ENCODE measurements at places on chromosomes 7 and 10.

- DNase-seq, result no peak
Measured at GRCh38 chr10:102113261-102113955, 6.8 kb downstream of the LDB1 start.

DNA sequence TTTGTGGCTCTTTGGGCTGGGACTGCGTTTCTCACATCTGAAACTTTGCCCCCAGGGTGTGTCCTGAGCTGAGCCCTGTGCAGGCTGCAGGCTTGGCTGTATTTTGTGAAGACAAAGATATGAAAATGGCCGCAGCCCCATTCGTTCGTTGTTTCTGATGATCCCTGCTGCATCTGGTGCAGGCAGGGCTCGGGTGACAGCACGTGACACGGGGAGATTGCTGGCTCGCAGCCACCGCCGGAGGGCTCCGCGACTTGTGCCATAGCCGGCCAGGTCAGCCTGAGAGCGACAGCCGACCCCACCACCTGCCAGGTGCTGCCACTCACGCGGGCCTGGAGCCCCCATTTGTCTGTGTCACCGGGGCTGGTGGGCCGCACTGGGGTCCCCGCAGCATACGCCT is 81.3 kb downstream of the ZRANB1 start:
- no peak for DNase-seq

- no peak for DNase-seq
Measured at GRCh38 chr7:74399006-74399405, 54.7 kb upstream of the GTF2IRD1 start.

DNA sequence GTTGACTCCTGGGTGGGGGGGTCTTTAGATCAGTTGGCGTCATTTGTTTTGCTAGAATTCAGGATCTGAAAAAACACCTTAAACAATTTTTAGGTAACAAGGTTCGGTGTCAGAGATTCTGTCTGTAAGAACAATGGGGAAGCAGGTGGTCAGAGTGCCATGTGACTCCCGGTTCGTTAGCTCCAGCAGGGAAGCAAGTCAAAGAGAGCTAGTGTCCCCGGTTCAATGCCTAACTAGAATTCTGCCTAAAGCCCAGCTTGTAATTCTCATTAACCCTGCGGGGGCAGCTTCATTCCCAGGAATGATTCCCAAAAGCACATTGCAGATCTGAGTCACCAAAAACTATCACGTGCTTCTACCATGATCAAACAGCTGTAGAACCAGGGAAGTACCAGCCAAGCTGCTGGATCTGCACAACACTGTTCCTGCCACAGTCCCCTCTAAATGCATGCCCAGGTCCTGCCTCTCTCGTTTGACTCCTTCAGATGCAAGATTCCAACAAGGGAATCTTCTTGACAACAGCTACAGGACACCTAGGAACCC is 664.3 kb upstream of the CELF2 start:
- DNase-seq, result no peak

- DNase-seq, result no peak
Measured at GRCh38 chr7:136555933-136556332, 312.5 kb upstream of the CHRM2 start.

GRCh38 chr7:64628721-64629120 is 37.2 kb upstream of the ZNF107 start:
- DNase-seq, result no peak

DNA sequence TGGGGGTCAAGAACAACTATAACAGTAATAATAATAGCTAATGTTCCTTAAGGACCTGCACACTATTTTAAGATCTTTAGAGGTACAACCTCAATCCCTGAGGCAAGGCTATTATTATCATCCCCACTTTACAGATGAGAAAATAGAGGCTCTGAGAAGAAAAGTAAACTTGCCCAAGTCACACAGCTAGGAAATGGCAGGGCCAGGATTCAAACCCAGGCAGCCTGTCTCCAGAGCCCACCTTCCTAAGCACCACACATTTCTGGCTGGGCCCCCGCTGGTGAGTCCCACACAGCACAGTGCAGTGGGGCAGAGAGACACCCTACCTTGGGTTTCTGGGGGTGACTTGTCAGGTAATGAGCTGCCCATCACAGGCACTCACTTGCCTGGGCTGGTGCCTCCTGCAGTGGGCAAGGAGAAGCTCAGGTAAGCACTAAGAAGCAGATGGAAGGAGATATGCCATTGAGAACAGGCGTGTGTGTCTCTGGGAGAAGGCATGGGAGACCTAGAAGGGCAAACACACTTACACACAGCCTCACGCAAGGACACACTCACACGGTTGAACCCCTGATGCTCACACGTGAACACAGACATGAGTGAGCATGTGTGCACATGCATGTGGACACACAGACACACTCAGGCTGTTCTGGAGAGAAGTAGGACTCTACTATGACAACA is 104.4 kb upstream of the ZMIZ1 start:
- no peak for DNase-seq

DNA sequence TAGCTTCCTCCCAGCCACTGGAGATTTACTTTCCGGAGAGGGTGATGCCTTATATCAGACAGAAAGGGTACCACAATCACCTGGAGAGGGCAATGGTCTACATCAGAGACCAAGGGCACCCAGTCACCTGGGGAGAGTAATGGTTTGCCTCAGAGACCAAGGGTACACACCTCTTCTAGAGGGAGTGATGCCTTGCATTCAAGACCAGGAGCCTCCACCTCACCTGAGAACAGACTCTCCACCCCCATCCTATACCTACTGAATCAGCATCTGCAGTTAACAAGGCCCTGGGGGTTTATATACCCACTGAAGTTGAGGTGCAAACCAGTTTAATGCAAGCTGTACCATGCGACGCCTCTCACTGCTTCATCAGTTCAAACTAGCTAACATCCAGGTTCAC is 270.2 kb upstream of the IGFBP3 start:
- DNase-seq, result no peak

- no peak for DNase-seq
Measured at GRCh38 chr10:121325490-121326231, 272.6 kb downstream of the FGFR2 start.

GRCh38 chr7:55335151-55335550 is 30.0 kb upstream of the LANCL2 start:
- no peak for DNase-seq

- DNase-seq, result peak; percentile 85
Measured at GRCh38 chr10:35218339-35218955, 91.8 kb downstream of the CREM start.

DNA sequence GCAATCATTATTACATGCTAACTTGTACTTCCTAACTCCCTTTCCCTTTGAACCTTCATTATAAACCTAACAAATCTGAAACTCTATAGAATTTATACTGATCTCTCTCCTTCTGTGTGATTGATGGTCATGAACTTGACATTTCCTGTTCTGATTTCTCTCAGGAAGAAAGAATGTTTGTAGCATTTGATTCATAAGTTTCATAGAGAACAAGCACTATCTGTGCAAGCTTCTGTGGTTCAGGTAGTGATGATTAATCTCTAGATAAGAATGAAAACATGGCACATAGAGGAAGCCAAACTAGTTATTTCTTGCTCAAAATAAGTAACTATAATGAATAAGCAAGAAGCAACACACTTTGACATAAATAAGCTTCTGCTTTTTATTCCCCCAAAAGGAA is 34.2 kb downstream of the TFPI2 start:
- DNase-seq, result no peak

- DNase-seq, result no peak
Measured at GRCh38 chr7:42414941-42415505, 178.0 kb upstream of the GLI3 start.

GRCh38 chr10:126969310-126969709 is 64.1 kb downstream of the DOCK1 start:
- DNase-seq, result no peak

GRCh38 chr10:126734015-126734414 is 63.5 kb upstream of the C10orf90 start:
- DNase-seq, result peak; percentile 45

DNA sequence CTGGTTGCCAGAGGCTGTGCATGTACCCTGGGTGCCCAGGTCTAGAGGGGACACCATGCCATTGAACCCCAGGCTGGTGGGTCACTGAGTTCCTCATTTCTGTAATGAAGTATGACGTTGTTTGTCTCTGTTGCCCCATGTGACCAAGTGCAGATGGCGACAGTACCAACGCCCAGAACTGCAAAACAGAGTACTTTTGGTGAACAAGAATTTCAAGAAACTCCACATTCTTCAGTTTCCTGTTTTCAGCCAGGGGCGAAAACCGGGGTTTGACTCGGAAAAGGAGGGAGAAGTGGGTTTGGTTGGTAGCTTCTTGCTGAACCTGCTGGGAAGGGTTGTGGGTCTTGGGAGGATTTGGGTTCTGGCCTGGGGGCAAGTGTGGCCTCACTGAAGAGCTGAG is 18.2 kb downstream of the CYP17A1 start:
- no peak for DNase-seq

DNA sequence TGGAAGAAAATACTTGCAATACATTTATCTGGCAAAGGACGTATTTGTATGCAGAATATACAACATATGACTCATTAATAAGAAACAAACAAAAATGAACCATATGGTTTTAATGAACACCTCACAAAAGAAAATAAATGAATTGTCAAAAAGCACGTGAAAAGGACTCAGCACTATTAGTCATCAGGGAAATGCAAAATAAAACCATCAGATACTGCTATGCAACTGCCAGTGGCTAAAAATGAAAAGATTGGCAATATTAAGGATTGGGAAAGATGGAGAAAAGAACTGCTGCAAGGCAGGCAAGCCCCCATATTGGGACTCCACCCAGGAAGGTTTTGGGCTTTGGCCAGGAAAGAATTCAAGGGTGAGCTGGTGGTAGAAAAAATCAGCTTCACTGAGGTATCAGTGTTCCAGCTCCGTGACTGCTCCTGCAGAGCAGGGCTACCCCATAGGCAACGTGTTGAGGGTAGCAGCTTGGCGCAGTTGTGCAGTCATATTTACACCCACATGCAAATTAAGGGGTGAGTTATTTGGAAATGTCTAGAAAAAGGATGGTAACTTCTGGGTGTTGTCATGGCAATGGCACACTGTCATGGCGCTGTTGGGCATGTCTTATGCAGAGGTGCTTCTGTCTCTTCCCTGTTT is 72.7 kb downstream of the CUBN start:
- peak; percentile 35 for DNase-seq

DNA sequence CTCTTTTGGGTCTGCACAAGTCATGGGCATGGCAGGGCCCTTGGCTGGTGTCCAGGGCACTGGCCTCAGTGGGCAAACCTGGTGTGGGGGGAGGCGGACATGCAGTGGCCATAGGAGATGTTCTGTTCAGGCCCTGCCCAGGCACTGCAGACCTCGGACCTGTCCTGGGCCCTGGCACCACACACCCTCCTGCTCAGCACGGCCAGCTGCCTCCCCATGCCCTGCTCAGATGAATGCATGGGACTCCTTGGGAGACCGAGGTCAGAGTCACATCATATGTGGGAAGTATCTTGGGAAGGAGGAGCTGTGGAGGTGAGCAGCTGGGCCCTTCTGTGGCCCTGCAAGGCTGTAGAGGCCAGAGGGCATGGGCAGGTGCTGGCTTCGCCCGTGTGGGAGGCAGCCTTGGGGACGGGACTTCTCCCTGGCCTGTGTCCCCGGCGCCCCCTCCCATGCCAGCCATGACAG is 130.8 kb downstream of the VIPR2 start:
- DNase-seq, result no peak

- DNase-seq, result no peak
Measured at GRCh38 chr7:149569025-149569725, 71.6 kb upstream of the ZNF746 start.

- no peak for DNase-seq
Measured at GRCh38 chr7:126702242-126703016, 550.3 kb downstream of the GRM8 start.

DNA sequence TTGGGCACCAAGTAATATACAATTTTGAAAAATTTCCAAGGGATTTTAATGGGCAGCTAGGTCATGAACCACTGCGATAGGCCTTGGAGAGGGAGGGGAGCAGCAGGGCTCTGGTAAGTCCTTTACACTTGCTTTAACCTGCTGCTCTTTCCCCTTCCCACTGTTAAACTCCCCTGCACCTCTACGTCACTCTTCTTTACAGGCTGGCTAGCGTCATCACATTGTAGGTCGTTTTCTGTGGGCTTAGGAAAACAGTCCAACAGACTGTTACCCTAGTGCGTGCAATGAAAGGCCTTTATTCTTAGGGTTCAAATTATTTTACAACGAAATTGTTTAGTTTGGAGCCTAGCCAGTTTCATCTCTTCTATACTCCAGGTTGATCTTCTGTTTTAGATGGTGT is 235.7 kb downstream of the AUTS2 start:
- no peak for DNase-seq

DNA sequence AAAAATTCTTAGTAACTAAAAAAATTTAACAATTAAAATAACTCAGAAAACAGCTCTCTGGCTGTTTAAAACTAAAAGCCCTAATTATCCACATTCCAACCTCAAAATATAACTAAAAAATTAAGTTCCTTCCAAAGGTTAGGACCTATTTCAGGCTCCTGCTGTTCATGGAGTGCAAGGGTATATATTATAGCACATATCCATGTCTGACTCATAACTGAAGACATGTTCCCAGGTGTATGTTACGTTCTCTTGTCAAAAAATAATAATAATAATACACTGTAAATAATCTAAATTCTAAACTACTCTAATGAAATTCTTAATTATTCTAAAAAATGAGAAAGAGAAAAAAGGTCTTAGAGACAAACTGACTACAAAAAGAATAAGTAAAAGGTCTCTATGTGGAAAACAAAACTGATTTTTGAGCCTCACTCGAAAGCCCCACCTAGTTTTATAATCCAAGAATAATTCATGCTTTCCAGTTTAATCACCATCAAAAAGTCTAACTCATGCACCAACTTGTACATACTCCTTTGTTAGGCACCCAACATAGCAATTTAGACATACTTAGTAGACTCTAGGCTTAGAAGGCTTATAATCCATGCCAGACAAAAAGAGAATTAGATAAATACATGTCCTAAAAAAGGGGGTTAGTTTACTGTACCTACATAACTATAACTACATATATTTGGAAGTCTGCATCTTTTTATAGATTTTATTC is 171.4 kb downstream of the KMT2E start:
- DNase-seq, result no peak

DNA sequence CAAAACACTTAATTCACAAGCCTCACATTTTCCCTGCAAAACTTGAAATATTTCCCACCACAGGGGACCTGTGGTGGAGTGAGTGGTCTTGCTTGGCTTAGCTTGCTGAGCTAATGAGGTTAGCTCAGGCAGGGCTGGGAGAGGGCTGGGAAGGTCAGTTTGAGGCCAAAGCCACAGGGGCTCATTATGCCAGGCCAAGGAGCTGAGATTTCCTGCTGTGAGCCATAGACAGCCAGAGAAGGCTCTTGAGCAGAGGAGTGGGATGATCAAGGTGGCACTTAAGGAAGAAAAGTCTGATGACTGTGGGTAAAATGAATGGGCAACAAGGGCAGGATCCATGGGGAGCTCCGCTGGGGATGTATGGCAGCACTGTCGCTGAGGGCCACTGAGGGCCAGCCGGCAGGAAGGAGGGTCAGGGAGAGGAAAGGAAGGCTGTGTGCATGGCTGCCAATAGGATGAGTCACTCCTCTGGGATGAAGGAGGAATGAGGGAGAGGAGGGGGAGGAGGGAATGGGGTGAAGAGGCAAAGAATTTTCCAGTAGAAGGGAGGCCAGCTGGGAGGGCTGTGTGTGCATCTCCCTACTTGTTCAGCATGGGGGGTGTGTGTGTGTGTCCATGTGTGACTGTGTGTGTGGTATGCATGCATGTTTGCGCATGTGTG is 18.7 kb upstream of the ZNF488 start:
- peak; percentile 80 for DNase-seq
